SK-N-DZ (cell line): ENCODE measurements at places on chromosomes 3 and 15.

- peak; percentile 38 for DNase-seq
Measured at GRCh38 chr3:23611737-23612295, 193.9 kb upstream of the UBE2E1 start.

DNA sequence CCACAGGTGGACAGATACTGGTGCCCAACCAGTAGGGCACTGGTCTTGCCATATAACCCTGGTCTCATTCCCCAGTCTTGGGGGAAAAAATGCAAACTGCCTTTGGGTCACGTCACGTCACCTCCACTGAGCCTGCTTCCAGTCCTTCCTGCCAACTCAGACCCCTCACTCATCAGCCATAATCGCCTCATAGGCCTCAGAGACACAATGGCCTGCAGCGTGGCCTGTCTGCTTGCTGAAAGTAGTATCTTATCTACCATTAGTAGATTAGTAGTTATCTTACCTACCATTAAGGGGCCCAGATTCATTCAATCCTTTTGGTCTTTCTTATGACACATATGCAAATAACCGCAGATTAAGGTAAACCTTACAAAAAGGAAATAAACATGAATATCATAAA lies 93.8 kb downstream of the FAM174B start:
- no peak for DNase-seq

DNA sequence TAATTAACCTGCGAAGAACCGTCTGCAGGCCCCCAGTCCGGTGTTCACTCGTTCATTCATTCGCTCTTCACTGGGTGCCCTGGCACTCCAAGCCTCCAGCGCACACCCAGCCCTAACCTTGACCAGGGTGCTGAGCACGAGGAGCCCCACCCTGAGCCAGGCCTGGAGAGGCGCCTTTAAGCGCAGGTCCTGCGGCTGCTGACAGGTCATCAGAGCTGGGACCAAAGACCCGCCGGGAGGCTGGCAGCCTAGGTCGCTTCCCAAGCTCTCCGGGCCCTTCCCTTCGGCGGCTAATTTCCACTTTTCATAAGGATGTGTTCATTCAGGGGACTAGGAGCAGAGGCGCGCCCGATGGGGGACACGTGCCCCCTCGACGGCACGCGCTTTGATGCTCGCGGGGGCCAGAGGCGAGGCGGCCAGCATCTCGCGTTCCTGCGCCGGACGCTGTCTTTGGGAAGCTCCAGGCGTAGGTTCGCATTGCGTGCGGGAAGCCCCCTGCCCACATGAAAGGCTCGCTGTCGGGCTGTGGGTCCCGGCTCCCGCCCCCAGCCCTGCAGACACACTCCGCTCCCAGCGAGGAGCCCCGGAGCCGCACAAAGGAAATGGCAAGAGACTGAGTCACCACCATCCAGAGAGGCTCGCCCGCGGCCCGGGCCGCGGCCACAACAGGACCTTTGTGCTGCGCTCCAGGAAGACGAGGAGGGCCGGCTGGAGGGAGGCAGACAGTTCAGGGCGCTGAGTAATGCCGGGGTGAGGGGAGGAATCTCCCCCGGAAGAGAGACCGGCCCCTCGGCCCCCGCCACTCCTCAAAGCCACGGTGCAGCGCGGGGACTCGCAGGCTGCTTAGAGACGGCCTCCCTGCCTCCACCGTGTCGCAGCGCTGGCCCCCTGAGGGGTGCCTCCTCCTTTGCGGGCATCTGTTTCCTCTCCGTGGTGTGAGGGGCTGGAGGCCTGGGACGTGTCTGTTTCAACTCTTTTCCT lies 266.4 kb upstream of the HES1 start:
- no peak for DNase-seq

DNA sequence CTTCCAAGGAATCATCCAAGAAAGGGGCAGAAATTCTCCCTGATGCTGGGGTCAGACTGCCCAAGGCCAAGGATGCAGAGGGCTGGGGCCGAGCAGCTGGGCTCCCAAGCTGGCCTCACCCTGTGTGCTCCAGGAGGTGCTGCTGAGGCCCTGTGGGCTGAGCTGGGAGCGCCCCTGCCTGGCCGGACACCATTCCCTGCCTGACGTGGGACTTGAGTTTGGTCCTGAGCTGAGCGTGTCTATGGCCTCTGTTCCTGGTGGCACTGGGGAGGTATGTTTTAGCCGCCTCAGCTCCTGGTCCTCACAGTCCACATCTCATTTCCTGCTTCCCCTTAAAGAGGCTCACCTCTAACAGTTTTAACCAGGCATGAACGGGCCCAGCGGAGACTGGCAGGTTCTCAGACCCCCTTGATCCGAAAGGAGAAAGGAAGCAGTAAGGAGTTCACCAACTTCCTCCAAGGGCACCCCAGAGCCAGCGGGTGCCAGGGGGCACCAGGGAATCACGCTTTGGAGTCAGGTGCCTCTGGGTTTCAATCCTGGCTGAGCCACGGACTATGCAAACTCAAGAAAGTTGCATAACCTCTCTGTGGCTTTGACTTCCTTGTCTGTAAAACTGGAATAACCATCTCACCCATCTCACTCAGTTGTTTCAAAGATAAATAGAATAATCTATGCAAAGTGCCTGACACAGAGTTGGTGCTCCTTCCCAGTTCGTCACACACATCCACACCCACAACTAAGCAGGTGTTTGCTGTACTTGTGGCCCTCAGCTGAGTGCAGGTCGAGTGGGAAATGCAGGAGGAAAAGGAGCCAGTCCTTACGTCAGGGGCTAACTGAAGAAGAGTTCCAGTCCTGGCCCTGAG lies 48.6 kb downstream of the SLC12A8 start:
- no peak for DNase-seq

DNA sequence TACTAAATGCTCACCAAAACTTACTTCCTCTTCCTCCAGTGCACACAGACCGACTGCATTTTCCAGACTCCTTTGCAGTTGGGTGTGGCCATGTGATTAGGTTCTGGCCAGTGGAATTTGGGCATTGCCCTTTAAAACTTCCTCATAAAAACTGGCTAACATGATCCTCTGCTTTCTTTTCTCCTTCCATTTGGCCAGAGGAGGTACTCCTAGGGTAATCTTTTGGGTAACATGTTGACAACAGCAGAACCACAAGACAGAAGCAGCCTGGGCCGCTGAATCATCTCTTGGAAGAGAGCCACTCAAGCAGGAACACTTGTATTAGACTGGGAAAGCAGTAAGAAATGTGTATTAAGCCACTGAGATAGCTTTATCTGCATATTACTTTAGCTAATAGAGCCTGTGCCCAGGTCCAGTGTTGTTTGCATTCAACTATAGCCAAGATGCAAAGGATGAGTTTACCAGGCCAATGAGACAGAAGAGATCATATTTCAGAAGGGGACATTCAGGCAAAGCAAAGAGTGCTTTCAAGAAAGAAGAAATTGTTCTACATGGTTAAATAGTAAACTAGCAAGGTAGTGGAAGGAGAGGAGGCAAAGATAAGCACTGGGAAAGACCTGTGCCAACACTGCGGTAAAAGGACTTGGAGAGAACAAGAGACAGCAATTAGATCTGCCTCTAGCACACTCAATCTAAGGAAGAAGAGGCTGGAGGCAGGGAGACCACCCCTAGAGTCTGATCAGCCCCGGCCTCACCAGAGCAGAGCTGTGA lies 79.8 kb downstream of the PLCH1 start:
- DNase-seq: no peak

DNA sequence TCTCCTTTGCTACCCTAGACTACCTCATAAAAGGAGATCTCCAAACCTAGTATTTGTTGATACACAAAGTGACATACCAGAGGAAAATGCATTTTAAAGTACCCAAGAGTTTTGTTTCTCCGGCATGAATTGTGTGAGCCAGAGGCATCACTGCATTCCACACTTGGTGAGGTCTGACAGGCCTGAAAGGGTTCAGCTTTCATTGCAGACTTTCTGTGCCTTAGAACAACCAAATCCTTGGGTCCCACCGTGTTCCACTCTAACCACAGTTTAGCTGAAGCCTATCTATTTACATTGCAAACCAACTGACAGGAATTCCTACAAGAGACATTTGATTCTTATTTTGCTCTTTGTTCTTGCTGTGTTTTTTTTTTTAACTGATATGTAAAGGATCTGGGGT lies 21.0 kb upstream of the EID1 start:
- no peak for DNase-seq

DNA sequence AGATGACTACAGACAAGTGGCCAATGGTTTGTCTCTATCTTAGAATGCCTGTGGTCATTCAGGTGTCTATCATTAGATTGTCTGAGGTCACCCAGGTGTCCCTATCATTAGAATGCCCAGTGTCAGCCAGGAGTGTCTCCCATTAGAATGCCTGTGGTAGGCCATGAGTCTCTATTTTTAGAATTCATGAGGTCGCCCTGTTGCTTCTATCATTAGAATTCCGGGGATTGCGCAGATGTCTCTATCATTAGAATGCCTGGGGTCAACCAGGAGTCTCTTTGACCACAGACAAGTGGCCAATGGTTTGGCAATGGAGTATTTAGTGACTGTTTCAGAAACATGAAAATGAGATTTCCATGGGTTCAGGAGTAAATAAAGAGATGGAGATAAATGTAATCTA lies 7.6 kb downstream of the RTP2 start:
- no peak for DNase-seq

- no peak for DNase-seq
Measured at GRCh38 chr15:34359416-34359815, 7.6 kb downstream of the LPCAT4 start.

DNA sequence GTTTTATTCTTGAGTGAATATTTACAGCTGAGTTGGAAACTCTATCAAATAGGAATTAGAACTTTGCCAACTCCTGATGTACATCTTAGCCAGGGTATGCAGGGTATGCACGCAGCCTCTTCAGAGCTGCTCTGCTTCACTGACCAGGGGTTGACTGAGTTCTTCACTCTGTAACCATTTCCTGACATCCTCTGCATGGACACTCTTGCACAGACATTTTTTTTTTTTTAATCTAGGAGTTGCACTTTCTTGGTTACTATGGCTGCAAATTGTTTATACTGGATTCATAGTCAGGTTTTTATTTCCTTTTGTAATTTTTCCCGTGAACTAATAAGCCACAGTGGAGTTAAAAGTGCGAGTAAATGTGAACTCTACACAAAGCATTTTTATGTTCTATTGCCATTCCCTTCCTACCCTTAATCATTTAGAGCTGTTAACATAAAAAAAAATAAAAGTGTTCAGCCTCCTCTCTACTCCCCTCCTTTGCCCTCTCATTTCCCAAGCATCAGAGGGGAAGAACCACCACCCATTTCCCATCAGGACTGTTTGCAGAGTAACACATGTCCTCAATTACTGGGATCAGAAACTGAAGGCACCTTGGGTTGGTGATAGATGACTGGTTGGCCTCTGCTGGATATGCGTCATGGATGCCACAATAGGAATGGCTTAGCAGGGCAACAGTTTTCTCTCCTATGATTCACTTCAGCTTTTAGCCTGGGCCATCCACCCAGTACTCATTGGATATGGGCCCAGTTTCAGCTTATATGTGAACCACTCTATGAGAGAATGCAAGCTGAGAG lies 54.0 kb downstream of the DUT start:
- DNase-seq: no peak

DNA sequence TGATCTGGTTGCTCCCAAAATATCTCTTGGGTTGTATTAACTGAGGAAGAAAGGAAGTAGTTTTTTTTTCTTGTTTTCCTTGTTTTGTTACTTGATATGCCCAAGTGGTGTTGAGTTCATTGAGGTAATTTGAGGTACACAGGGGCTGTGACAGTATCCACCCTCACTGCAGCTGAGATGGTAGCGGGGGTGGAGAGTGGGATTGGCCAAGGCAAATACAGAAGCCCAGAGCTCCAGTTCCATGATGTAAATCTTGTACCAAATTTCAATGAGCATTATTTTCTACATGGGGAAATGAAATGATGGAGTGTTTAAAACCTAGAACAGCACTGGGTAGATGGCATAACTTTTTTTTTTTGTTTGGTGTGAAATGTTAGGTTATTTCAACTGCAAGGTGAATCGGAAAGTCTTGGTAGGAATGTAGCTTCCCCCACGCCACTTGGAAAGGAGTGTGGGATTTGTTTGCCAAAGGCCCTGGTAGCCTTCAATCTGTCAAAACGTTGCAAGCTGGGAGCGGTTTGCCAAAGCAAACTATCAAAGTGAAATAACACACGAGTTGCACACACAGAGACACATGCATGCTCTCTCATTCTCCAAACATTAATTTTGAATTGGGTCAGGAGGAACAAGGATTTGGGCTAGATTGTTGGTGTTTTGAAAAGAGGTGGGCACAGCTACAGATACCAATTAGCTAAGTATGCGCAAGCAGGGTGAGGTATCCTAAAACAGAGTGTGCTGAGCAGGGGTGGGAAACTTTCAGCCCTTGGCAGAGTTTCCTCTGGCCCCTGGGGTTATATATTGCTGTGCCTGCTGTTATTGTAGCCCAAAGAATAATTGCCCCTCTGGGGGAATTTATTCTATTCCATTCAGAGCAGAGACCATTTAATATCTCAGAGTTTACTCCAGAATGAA lies 34.6 kb downstream of the THSD4 start:
- DNase-seq: no peak

- DNase-seq: no peak
Measured at GRCh38 chr3:162166543-162166942, 669.9 kb downstream of the OTOL1 start.

- no peak for DNase-seq
Measured at GRCh38 chr3:48034000-48034516, 17.8 kb upstream of the MAP4 start.

- DNase-seq: no peak
Measured at GRCh38 chr15:87667643-87668042, 588.9 kb downstream of the NTRK3 start.

DNA sequence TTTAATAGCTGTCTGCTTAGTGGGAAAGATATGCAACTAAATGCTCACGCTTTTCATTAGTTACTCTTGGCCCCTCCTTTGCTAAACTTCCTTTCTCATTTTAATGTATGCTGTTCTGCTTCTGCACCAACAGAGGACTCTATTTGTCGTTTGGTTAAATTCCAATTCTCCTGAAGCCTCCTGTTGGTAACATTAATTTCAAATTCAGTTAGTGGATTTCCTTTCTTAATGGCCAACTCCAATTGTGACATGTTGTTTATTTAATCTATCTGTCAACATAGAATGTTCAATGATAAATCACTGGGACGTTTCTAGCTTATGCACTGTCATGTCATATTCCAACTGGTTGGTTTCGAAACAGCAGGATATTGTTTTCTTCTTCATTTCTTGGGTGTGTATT lies 467.4 kb upstream of the BCHE start:
- DNase-seq: no peak

- DNase-seq: no peak
Measured at GRCh38 chr3:59440285-59441028, 390.6 kb upstream of the CFAP20DC start.

DNA sequence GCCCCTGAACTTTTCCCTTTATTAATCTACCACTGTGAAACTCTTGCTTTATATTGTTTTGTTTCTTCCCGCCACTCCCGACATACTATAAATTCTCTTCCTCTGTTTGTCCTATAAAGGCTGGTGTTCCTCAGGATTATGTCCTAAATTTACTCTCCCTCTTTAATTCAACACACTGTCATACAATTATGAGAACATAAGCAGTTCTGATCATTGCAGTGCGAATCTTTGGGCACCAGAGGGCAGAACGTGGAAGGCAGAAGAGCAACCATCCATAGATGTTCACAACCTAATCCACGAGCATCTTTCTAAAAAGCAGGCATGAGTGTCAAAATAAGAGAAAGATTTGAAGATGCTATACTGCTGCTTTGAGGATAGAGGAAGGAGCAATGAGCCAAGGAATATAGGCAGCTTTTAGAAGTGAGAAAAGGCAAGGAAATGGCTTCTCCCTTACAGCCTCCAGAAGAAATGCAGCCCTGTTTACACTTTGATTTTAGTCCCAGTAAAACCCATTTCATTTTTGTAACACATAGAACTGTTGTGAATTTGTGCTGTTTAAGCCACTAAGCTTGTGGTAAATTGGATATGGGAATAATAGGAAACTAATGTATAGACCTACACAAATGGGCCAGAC lies 179.4 kb downstream of the GBE1 start:
- DNase-seq: peak; percentile 55

- DNase-seq: no peak
Measured at GRCh38 chr15:43943511-43943910, 116.7 kb downstream of the WDR76 start.
